ENCODE measurements at places on chromosomes 2 and 18. TPM values are rescaled to one million over a fixed set of nuclear protein-coding genes. Genes with fewer than 3 reads are reported as not detected.

- no peak overlapping the region for H3K4me3 ChIP-seq
- no peak overlapping the region for H3K27ac ChIP-seq
- DNase-seq, result no peak
- no peaks in the 10 kb centered on the region for H3K4me1 ChIP-seq
- no peaks in the 10 kb centered on the region for H3K27me3 ChIP-seq
Observed at GRCh38 chr2:140526575-140526974, 1604.2 kb downstream of the LRP1B start.

TCF7L1 gene
- 0.10 TPM for total RNA-seq

DNA sequence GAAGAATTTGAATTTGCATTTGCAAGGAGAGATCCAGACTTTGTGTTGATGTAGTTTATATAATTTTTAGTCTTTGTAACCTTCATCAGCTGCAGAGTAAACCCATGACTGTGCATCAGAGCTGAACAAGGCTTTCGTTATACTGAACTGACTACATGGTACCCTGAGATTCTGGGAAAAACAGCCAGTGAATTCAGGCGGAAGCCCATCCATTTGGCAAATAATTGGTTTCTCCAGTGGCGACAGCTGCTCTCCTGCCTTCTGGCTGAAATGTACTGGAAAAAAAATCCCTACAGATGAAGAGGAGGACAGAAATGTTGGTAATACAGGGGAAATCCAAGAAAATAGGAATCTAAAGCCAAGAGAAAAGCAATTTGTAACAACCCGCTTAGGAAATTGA is 657.5 kb upstream of the CDH7 start:
- no peak for DNase-seq
- no peak overlapping the region for H3K4me3 ChIP-seq
- H3K27me3 ChIP-seq, result no peaks in the 10 kb centered on the region
- H3K4me1 ChIP-seq, result no peaks in the 10 kb centered on the region
- H3K27ac ChIP-seq, result no peak overlapping the region

TEX44 gene
- total RNA-seq, result not detected

GRCh38 chr2:99663641-99664040 is 173.8 kb upstream of the REV1 start:
- no peaks in the 10 kb centered on the region for H3K4me1 ChIP-seq
- DNase-seq, result no peak
- no peaks in the 10 kb centered on the region for H3K27me3 ChIP-seq

FHOD3 gene
- 11.4 TPM for total RNA-seq
